ENCODE measurements at places on chromosomes 5 and 9. TPM values are rescaled to one million over a fixed set of nuclear protein-coding genes. Genes with fewer than 3 reads are reported as not detected.

DNA sequence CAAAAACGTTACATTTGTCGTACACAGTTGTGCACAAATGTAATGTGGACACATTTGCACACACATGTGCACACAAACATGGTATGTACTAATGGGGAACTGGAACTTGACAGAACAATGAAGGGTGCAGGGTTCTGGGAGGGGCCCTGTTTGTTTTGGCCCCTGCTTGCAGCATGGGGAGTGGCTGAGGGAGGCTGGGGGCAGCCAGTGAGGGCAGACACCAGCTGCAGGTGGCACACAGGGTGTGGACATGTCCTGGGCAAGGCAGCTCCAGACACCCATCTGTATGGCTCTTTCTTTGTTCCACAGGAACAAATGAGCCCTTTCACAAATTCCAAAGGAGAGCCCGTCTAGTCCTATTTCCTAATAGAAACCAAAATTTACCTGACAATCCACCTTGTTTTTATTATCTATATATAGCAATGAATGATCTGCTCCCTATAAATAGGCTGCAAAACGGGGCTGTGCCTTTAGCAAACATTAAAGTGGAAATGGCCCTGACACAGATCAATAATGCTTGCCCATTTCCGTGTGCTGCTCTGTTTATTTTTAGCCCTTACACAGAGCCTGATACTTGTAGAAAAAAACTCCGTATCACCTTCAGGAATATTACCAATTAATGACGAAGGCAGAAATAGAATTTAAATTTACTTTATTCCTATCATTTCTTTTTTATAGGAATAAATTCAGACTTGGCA is 26.4 kb downstream of the MARCHF3 start:
- DNase-seq: peak; percentile 80
- no peaks in the 10 kb centered on the region for H3K27me3 ChIP-seq
- H3K27ac ChIP-seq: peak overlapping the region; percentile 64
- peaks cover 38% of the 10 kb centered on the region for H3K4me1 ChIP-seq
- peak overlapping the region; percentile 53 for H3K4me3 ChIP-seq

DNA sequence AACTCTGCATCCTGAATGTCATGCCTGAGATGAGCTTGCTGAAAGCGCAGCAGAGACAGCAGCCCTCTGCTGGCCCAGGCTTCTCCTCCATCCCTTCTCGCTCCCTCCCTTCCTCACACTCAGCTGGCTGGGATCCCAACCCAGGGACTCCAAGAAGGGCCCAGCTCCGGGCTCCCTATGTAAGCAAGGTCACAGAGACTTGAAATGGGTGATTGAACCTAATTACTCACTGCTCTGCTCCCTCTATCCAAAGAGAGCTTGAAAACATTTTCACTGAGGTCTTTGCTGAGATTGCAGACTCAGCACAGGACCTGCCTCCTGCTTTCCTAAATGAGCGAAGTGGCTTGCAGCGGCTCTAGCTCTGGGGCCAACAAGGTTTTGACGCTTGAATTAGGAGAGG is 42.8 kb downstream of the RAPGEF1 start:
- no peaks in the 10 kb centered on the region for H3K27me3 ChIP-seq
- no peaks in the 10 kb centered on the region for H3K36me3 ChIP-seq
- no peak overlapping the region for H3K27ac ChIP-seq
- DNase-seq: no peak

DNA sequence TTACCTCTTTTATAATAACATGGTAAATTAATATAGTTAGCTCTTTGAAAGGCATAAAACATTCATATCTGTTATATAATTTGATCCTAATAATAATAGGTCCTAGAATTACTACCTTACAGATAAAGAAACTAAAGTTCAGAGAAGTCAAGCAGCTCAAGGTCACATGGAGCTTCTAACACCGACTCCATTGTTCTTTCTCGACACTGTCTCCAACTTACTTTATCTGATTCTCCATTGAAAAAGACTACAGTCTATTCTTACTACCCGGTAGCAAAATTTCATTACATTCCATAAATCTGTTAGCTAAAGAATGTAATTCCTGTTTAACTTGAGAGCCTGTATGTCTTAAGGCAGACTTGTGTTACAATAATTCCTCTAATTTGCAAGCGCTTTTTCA is 96.3 kb upstream of the TMEM161B start:
- no peak for DNase-seq
- no peak overlapping the region for H3K4me3 ChIP-seq
- no peaks in the 10 kb centered on the region for H3K4me1 ChIP-seq
- H3K36me3 ChIP-seq: no peaks in the 10 kb centered on the region

Gene IL5
- not detected for total RNA-seq

Gene NACC2
- 24.8 TPM for total RNA-seq

- H3K4me1 ChIP-seq: no peaks in the 10 kb centered on the region
- H3K4me3 ChIP-seq: no peak overlapping the region
- peaks cover 42% of the 10 kb centered on the region for H3K27me3 ChIP-seq
- H3K27ac ChIP-seq: no peak overlapping the region
Measured at GRCh38 chr9:92173318-92173717, 58.1 kb upstream of the SPTLC1 start.

Gene SLC1A1
- 81.4 TPM for total RNA-seq

- peak; percentile 83 for DNase-seq
- no peaks in the 10 kb centered on the region for H3K27me3 ChIP-seq
Measured at GRCh38 chr5:150514708-150515211, 6.8 kb downstream of the NDST1 start.

DNA sequence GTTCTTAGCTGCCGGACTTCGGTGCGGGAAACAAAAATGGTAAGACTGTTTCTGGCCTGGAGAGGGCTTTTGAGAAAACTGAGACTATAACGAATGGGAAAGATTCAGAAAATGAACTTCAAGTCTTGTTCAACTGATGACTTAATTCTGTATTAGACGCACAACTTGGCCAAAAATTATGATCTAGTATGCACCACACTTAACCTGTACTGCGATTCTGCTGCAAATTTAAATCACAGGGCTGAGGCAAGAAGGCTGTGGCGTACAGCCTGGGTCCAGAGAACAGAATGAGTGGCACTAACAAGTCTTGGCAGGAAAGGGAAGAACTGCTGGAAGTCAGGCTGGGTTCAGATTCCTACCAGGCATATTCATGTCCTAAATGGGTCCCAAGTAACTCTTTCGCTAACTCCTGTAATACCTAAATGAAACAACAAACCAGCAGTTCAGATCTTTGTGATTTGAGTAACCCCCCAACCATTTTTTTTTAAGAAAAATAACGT is 781 bp upstream of the COL23A1 start:
- no peaks in the 10 kb centered on the region for H3K36me3 ChIP-seq
- H3K27ac ChIP-seq: no peak overlapping the region
- DNase-seq: no peak
- H3K4me1 ChIP-seq: no peaks in the 10 kb centered on the region
- no peak overlapping the region for H3K4me3 ChIP-seq

Gene WNT8A
- not detected for total RNA-seq

DNA sequence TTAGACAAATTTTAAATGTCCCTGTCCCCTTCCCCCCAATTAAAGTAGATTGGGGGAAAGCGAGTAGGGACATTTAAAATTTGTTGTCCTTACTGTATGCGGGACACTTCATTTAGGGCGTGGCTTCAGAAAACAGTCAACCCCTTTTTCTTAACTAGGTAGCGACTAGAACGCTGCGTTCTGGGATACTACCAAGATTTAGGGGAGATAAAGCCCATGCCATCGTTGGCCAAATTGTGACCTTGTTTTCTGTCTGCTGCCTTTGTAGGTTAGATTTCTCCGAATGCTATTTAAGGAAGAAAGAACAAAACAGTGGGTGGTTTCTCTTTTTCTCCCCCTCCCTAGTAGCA is 1.2 kb downstream of the CKS2 start:
- peaks cover under 1% of the 10 kb centered on the region for H3K4me1 ChIP-seq
- H3K27ac ChIP-seq: peak overlapping the region; percentile 100
- H3K36me3 ChIP-seq: peaks cover 66% of the 10 kb centered on the region
- H3K4me3 ChIP-seq: peak overlapping the region; percentile 81
- no peaks in the 10 kb centered on the region for H3K27me3 ChIP-seq

Gene CTXN3
- total RNA-seq: not detected

GRCh38 chr5:181059297-181060230 is 19.5 kb downstream of the BTNL9 start:
- peaks cover 13% of the 10 kb centered on the region for H3K27me3 ChIP-seq
- H3K4me3 ChIP-seq: no peak overlapping the region
- H3K27ac ChIP-seq: no peak overlapping the region
- H3K36me3 ChIP-seq: no peaks in the 10 kb centered on the region
- no peaks in the 10 kb centered on the region for H3K4me1 ChIP-seq

Gene HMGCS1
- 263 TPM for total RNA-seq

Gene FBXO10
- 1.1 TPM for total RNA-seq

- no peak overlapping the region for H3K4me3 ChIP-seq
- H3K4me1 ChIP-seq: peaks cover under 1% of the 10 kb centered on the region
- no peaks in the 10 kb centered on the region for H3K27me3 ChIP-seq
- no peak overlapping the region for H3K27ac ChIP-seq
Measured at GRCh38 chr9:93127395-93127911, 6.6 kb downstream of the NINJ1 start.

Gene IZUMO3
- not detected for total RNA-seq

DNA sequence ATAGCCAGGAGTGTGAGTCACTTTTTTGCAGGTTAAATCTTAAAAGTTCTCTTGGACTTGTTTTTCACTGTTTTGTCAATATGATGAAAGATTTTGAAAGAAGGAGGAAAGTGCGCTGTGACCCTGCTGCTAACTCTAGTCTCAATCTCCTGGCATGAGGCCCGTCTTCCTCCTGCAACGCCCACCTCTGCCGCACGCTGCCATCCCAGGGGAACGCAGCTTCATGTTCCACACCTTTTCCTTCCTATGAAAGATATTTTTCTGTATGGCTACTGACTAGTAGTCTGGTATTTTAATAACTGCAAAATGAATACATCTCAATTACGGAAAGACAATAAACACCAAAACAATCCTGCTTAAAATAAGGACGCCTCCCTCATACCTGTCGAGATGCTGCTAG is 8.3 kb downstream of the PPIC start:
- peaks cover 7% of the 10 kb centered on the region for H3K36me3 ChIP-seq
- H3K4me1 ChIP-seq: no peaks in the 10 kb centered on the region
- no peak overlapping the region for H3K4me3 ChIP-seq
- no peak for DNase-seq

Gene AHRR
- total RNA-seq: 1.3 TPM

- H3K27ac ChIP-seq: no peak overlapping the region
- no peak overlapping the region for H3K4me3 ChIP-seq
- H3K36me3 ChIP-seq: no peaks in the 10 kb centered on the region
Measured at GRCh38 chr9:19689328-19690101, 99.3 kb downstream of the SLC24A2 start.

Gene MEIKIN
- total RNA-seq: not detected

DNA sequence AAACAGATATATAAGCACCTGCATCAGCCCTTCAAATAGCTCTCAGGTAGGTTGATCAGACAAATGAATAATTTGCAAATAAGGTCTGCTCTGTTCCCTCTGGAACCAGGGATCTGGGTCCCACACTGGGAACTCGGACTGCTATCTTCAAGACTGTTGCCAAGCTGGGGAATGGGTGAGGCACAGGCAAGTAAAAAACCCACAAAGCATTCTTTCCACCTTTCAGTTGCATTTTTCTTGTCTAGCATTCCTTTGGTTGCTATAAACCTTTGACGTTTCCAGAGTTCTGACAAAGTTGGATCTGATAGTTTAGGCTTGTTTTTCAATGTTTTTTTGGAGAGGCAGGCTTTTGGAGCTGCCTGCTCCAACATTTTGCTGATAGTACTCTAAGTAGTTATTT is 20.1 kb downstream of the FBXL17 start:
- H3K4me1 ChIP-seq: no peaks in the 10 kb centered on the region
- DNase-seq: no peak
- no peak overlapping the region for H3K4me3 ChIP-seq
- H3K36me3 ChIP-seq: no peaks in the 10 kb centered on the region

GRCh38 chr5:138951091-138951985 is 76.2 kb upstream of the LRRTM2 start:
- H3K36me3 ChIP-seq: peaks cover 34% of the 10 kb centered on the region
- no peak overlapping the region for H3K27ac ChIP-seq
- no peak for DNase-seq
- no peak overlapping the region for H3K4me3 ChIP-seq

- no peak overlapping the region for H3K27ac ChIP-seq
- H3K27me3 ChIP-seq: peaks cover 27% of the 10 kb centered on the region
- H3K4me1 ChIP-seq: no peaks in the 10 kb centered on the region
- H3K4me3 ChIP-seq: no peak overlapping the region
- no peaks in the 10 kb centered on the region for H3K36me3 ChIP-seq
- DNase-seq: peak; percentile 56
Measured at GRCh38 chr9:36873247-36873875, 160.7 kb downstream of the PAX5 start.

DNA sequence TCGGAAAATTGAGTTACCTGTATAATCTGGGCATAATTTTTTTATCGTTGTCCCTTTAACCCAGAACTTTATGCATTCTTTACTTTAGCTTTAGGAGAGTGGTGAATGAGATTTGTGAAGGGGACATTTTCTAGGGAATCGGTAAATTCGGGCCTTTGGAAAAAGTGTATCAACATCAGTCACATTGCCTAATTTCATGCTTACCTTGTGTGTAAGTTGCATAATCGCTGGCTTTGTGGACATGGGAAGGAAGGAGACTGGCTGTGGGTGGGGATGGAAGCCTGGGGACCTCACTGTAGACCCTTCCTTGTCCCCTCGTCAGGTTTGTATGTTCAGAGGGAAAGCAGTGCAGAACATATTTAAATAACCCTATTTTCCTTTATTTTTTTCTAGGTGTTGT is 3.3 kb downstream of the PSAT1 start:
- no peaks in the 10 kb centered on the region for H3K27me3 ChIP-seq
- peaks cover 50% of the 10 kb centered on the region for H3K36me3 ChIP-seq
- DNase-seq: no peak
- H3K4me1 ChIP-seq: peaks cover 8% of the 10 kb centered on the region
- no peak overlapping the region for H3K4me3 ChIP-seq

Gene PHF2
- 13.9 TPM for total RNA-seq

Gene FSD1L
- 3.6 TPM for total RNA-seq

DNA sequence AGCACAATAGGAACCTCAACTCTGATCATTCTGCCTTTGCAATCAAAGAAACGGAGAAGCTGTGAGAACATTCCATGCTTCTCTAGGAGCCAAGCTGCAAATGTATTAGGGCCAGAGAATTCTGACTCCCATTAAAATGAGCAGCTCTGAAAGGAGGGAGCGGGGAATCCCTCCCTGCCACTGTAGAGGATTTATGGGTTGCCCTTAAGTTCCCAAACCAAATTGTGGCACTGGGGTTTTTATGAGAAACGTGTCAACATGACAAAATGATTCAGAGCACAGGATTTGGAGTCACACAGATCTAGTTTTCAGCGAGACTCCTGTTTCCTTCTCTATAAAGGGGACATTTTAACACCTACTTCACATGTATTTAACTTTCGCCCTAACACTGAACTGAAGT is 1.8 kb downstream of the IL6ST start:
- no peaks in the 10 kb centered on the region for H3K27me3 ChIP-seq
- peaks cover 45% of the 10 kb centered on the region for H3K4me1 ChIP-seq
- H3K27ac ChIP-seq: peak overlapping the region; percentile 18
- H3K36me3 ChIP-seq: peaks cover 25% of the 10 kb centered on the region

Gene NRARP
- total RNA-seq: 32.6 TPM

Gene C7
- total RNA-seq: not detected

Gene ANKRD34B
- 0.29 TPM for total RNA-seq

Gene ELOVL7
- 42.7 TPM for total RNA-seq

GRCh38 chr5:76766746-76767145 is 50.8 kb downstream of the F2R start:
- peak overlapping the region; percentile 46 for H3K27ac ChIP-seq
- no peak for DNase-seq
- H3K27me3 ChIP-seq: no peaks in the 10 kb centered on the region
- H3K4me3 ChIP-seq: no peak overlapping the region

Gene PRR16
- total RNA-seq: 1.5 TPM

All from Calu3 (cell line).